BE2C (cell line): ENCODE measurements at places on chromosomes 3 and 15.
A peak's percentile ranks its signal among the peaks of the same experiment; 100 is the strongest.

- no peak for DNase-seq
Observed at GRCh38 chr15:93035092-93035915, 53.7 kb downstream of the RGMA start.

- no peak for DNase-seq
Observed at GRCh38 chr15:34258151-34258550, 33.3 kb downstream of the EMC4 start.

- DNase-seq = no peak
Observed at GRCh38 chr3:14466179-14466903, 63.9 kb downstream of the SLC6A6 start.

DNA sequence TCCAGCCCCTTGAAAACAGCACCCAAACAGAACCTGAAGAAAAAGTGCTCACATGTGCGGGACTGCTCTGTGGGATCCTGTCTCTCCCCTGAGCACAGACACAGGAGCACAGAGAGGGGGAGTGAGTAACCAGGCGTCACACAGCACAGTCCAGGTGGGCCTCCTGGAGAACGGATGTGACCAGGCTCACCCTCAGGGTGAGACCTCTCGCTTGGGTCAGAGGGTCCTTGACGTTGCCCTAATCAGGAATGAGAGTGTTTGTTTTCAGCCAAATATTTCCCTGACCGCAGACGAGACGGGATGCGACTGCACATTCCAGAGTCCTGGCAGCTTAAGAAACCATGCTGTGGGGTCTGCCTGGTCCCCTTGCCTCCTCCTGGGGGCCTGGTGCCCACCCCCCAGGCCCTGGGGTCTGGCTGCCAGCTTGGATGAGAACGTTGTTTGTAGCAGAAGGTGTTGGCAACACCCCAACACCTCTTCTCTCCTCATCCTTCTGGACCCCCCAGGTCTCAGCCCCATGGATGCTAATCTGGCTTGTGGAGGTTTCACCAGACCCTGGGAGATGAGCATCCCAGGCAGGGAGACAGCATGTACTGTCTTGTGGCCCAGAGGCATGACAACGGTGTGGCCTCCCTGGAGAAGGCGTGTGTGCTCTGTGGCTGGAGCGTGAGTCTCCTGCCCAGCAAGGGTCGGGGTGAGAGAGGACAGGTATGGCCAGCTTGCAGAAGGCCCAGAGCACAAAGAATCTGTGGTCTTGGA, 42.1 kb upstream of the SLC6A6 start:
- DNase-seq = no peak

- DNase-seq = peak; percentile 46
Observed at GRCh38 chr15:78216276-78217104, 17.9 kb downstream of the ACSBG1 start.

DNA sequence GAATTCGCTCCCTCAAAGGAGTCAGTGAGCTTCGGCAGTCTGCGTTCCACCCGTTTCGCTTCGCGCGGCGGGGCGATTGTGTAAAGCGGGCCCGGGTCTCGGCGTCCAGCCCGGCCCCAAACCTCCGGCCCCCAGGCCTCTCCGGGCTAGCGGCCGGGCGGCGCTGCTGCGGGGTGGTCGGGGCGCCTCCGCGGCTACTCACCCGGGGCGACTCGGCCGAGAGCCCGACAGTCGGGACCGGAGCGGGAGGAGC, 412 bp downstream of the CHDH start:
- DNase-seq = no peak

DNA sequence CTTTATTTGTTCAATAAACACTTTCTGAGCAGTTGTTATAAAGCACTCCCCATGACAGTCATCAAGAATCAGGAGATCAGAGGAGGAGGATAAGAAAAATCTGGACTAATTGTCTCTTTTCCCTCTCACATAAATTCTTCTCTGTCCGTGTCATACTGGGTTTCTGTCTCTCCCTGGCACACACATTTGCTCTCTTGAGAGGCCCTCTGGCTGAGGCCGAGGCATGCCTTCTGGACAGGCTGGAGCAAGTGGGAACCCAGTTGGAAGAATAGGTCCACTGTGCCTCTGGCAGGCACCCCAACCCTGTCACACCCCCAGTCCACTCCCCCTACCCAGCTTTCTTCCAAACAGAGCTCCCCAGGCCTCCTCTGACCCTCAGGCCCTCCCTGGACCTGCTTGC, 315.8 kb downstream of the UACA start:
- DNase-seq = no peak

DNA sequence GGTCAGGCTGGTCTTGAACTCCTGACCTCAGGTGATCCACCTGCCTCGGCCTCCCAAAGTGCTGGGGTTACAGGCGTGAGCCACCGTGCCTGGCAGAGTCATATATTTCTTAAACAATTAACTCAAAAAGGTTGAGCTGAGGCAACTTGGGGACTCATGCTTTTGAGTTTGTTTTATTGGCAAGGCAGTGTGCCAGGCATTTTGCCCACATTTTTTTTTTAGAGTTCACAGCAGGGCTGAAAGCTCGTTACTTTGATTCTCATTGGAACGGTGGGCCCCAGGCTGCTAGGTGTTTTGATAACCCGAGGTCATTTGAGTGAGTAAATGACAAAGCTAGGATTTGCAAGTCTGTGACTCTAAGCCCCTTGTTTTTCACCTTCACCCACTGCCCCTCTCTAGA, 76.2 kb downstream of the CCK start:
- no peak for DNase-seq

DNA sequence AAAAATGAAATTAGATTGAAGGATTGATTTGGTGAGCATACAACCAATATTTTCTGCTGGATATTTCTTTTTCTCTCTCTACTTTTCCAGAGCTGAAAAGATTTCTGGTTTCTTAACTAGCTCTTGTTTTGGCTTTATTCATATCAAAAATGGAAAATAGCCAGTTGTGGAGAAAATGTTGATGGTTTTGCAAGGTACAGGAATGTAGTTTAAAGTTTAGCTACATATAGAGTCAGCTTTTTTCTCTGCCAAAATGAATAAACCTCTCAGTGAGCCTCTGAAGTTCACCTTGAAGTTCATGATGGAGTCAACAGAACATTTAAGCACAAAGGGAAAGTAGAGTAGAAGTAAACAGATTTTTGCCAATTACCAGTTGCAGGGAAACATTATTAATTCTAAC, 720.5 kb upstream of the ALCAM start:
- DNase-seq = no peak

GRCh38 chr3:71031914-71032521, 551.5 kb downstream of the FOXP1 start:
- DNase-seq = no peak

DNA sequence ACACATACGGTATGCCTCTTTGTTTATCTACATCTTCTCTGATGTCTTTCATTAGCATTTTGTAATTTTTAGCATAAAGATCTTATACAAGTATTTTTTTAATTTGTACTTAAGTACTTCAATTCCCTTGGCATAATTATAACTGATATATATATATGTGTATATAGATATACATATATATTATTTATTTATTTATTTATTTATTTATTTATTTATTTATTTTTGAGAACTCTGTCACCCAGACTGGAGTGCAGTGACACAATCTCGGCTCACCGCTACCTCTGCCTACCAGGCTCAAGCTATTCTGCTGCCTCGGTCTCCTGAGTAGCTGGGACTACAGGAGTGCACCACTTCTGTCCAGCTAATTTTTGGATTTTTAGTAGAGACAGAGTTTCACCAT, 382.7 kb downstream of the EPHA3 start:
- no peak for DNase-seq

- no peak for DNase-seq
Observed at GRCh38 chr3:192840143-192840836, 77.4 kb downstream of the MB21D2 start.

DNA sequence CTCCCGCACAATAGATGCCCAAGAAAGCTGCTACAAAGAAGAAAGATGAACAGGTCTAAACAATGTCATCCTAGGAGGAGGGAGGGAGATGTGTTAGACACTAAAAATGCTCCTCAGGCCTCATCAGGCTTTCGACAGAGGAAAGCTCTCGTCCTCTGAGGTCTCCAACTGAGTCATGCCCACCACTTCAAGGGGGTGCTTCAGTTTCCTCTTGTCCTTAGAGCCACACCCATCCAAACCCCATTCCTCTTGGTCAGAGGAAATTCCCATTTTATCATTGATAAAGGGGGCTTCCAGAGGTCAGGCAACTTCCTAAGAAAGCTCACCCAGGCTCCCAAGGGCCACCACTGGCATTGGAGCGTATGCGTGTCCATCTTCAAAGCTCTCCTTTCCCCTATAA, 50.1 kb downstream of the HEG1 start:
- no peak for DNase-seq

DNA sequence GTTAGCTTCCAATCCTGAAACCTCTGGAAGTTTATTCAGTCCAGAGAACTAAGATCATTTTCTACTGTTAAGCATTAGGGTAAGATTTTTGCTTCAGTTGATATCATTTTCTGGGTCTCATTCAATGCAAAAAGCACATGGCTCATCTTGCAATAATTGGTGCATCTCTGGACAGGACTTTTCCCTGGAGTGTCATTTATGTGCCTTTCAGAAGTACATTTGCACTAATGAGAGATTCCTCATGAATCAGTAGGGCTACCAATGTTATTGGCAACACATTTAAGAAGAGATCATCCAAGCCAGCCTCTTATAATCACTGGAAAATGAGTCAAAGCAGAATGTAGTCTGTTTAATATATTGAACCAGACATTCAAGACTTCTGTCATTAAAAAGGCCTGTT, 224.2 kb upstream of the CHRNA7 start:
- no peak for DNase-seq

DNA sequence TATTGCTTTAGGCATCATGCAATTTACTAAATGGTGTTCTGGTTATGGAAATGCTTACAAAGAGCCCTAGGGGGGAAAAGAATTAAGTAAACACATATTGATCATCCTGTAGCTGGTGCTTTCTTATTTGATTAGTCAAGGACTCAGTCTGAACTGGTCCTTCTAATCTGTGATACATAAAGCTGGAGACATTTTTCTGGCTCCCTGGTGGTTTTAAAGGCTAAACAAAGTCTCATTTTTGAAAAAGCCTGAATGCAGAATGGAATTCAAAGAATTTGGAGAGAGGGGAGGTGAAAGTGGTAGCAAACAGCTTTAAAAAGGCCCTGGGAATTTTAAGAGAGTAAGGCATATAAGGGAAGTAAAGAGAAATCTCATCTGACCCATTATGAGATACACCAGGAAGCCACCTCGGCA, 149.7 kb downstream of the RBMS3 start:
- DNase-seq = no peak

DNA sequence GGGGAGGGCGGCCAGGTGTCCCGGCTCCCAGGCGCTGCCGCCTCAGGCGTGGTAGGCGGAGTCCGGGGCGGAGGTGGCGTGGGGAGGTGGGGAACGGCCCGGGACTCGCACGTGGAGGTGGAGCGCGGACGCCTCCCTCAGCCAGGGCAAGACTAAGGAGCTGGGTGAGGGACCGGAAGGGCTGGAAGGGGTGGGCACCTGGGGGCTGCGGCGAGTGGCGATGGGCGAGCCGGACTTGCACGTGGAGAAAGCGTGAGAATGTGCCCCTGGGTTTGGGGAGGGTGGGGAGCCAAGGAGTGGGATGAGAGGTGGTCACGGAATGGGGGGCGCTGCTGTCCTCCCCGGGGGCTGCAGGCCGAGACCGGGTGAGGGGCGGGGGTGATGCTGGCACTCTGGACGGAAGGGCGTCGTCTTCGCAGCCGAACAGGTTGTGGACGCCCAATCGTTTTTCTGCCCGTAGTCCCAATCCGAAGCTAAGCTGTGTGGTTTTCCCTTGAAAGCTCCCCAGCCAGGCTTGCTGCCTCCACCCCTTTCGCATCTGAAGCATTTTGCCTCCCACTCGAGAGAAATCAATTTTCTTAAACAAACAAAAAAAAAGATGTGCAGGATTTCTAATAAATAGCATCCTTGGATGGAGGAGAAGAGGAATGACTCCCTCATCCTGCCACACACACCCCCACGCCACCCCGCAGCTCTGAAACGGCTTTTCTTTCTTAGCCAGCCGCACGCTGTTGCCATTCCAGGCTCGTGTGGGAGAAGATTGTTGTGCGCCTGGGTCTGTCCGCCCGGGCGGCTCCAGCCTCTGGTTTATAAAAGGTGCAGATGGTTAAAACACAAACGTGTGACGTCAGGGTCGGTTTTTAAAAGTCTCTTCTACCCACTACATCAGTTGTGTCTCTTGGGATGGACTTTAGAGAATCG, 62.5 kb upstream of the ANKRD28 start:
- peak; percentile 33 for DNase-seq

GRCh38 chr3:69309814-69310213, 76.1 kb downstream of the FRMD4B start:
- no peak for DNase-seq

GRCh38 chr15:69954666-69955065, 143.1 kb downstream of the TLE3 start:
- no peak for DNase-seq

DNA sequence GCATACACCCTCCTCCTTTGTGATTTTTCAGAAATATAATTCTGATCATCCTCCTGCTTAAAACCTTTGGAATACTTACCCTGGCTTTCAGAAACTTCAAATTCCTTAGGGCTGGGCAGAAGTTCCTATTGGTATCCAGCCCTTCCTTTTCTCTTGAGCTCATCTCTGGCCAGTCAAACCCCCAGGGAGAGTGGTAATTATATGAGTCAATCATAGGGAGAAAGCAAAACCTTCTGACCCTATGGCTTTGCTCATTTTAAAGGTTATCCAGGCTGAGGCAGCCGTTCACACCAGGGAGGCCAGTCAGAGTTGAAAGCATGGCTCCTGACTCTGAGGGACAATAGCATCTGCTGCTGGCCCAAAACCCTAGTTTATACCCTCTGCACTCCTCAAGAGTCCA, 23.9 kb upstream of the CTNNB1 start:
- DNase-seq = no peak

DNA sequence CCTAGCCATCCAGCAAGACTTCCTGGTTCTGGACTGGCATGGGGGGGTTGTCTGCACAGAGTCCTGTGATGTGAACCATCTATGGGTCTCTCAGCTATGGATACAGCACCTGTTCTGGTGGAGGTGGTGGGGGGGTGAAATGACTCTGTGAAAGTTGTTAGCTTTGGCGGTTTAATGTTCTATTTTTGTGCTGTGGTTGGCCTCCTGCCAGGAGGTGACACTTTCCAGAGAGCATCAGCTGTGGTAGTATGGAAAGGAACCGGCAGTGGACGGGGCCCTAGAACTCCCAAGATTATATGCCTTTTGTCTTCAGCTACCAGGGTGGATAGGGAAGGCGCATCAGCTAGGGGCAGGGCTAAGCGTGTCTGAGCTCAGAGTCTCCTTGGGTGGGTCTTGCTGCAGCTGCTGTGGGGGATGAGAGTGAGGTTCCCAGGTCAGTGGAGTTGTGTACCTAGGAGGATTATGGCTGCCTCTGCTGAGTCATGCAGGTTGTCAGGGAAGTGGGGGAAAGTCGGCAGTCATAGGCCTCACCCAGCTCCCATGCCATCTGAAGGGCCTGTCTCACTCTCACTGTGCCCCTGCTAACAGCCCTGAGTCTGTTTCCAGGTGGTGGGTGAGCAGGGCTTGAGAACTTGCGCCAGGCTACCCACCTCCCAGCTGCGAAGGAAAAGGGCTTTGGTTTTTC, 7.1 kb upstream of the LARS2 start:
- no peak for DNase-seq

- peak; percentile 40 for DNase-seq
Observed at GRCh38 chr15:31328428-31328968, 1.9 kb downstream of the KLF13 start.

GRCh38 chr3:31358473-31359070, 174.2 kb upstream of the STT3B start:
- DNase-seq = no peak
